ENCODE measurements at places on chromosomes 2 and 18. TPM values are rescaled to one million over a fixed set of nuclear protein-coding genes. Genes with fewer than 3 reads are reported as not detected.

DNA sequence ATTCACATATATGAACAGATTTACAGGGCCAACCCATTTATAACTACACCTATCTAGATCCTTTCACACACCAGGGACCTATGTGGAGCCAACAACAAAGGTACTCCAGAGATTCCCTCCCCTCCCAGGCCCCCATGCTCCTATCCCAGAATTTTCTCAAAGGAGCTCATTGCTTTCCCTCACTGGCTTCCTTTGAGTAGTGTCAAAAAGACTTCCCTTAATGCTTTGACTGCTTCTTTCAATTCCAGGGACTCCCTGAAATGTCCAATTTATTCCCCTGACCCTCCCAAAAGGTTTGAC lies 46.6 kb downstream of the IKZF2 start:
- DNase-seq = no peak

GRCh38 chr2:147714582-147714981 lies 130.2 kb upstream of the ACVR2A start:
- no peak for DNase-seq

DNA sequence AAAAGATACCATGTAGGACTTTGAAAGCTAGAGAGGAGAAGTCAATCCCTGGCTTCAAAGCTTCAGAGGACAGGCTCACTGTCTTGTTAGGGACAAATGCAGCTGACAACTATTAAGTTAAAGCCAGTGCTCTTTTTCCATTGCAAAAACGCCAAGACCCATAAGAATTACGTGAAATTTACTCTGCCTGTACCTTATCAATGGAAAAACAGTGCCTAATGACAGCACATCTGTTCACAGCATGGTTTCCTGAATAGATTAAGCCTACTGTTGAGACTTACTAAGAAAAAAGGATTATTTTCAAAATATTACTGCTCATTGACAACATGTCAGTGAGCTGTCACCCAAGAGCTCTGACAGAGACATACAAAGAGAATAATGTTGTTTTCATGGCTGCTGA lies 52.9 kb downstream of the ANKRD12 start:
- no peak for DNase-seq

Gene KANSL1L
- total RNA-seq = 29.7 TPM

Gene ASB18
- total RNA-seq = not detected
